Activated T-helper 2 cell treated with anti-CD3 and anti-CD28 coated beads, Interferon-gamma antibody, Interleukin-2, Interleukin-4, amounts not matched to agents 10 μg/mL and 5 μg/mL and 100 μg/mL, durations not matched to agents 14 hours and 24 hours and 36 hours (primary cell): ENCODE measurements at places on chromosomes 2 and 18. TPM values are rescaled to one million over a fixed set of nuclear protein-coding genes. Genes with fewer than 3 reads are reported as not detected.

- DNase-seq, result no peak
These were observed 85.7 kb upstream of the ODC1 start for GRCh38 chr2:10533811-10534321.

GRCh38 chr2:74019516-74019915 is 34.8 kb downstream of the TET3 start:
- no peak for DNase-seq

FAP gene
- total RNA-seq, result not detected in 2 replicates

TMEM200C gene
- 0.02 TPM in 1 of 2 replicates, not detected in the other for total RNA-seq

MSH6 gene
- total RNA-seq, result 119 and 132 TPM in 2 replicates

GRCh38 chr2:26767129-26767528 is 3.0 kb downstream of the SLC35F6 start:
- DNase-seq, result no peak

DNA sequence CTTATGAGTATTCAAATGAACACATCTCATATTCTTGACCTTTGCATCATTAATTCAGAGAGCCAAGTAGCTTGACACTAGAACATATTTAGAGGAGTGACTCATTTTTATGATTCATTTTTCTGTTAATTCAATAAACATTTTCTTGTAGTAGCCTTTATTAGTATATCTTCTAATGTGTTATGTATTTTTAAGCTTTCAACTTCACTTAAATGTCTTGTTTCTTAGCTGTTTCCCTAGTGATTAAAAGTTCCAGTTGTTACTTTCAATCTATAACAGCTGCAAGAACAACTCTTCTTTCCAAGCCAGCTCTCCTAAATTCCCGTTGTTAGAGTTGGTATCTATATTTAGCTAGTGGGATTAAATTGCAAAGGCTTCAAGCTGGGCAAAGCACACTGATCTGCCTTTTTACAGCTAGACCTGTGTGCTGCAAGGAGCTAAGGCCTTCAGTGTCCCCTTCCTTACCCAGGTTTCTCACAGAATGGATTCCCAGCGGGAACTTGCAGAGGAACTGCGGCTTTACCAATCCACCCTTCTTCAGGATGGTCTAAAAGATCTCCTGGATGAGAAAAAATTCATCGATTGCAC is at the start of gene KLHL41:
Gene KLHL41, plus strand, starts transcription at position 405 of the 588 bp plus-strand sequence. Its CDS starts 77 bp downstream, at position 482.
- no peak for DNase-seq

GRCh38 chr2:211144974-211145665 is 588.7 kb downstream of the CPS1 start:
- no peak for DNase-seq

DNA sequence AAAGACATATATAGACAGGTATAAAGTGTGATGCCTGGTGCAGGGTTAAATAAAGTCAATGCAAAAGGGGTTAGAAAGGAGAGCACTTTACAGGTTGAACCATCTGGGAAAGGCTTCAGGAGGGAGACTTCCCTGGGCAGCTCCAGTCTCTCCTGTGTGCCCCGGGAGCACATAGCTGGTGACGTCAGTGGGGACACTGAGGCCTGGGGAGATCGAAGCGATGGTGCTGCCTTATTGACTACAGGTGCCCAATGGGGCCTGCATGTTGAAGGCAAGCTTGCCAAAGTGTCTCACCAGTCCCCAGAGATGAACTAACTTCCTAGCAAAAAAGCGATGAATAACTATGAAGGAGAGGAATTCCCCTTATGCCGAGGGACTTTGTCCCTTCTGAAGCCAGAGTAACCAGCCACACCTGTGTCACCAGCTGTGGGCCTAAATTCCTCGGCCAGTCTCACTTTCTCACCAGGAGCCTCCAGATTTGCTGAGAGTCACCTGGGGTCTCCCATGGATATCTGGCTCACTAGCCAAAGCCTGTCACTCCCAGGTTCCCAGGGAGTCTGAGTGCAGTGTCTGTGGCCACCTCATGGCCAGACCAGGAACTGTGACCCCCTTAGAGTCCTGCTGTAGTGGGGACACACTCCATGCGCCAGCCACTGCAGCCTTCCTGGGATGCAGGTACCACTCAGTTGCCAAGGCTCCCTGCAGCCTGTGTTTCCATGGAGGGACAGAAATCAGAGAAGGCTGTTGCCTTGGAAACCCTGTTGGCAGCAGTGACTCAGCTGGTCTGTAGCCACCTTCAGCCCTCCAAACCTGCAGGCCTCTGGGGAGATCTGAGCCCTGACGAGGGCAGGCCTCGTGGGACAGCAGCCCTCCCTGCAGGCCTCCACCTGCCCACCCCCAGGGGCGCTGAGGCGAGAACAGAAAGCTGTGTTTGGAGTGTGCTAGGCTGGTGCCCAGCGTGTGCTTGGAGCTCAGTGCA is 128.7 kb downstream of the CTIF start:
- no peak for DNase-seq

DNA sequence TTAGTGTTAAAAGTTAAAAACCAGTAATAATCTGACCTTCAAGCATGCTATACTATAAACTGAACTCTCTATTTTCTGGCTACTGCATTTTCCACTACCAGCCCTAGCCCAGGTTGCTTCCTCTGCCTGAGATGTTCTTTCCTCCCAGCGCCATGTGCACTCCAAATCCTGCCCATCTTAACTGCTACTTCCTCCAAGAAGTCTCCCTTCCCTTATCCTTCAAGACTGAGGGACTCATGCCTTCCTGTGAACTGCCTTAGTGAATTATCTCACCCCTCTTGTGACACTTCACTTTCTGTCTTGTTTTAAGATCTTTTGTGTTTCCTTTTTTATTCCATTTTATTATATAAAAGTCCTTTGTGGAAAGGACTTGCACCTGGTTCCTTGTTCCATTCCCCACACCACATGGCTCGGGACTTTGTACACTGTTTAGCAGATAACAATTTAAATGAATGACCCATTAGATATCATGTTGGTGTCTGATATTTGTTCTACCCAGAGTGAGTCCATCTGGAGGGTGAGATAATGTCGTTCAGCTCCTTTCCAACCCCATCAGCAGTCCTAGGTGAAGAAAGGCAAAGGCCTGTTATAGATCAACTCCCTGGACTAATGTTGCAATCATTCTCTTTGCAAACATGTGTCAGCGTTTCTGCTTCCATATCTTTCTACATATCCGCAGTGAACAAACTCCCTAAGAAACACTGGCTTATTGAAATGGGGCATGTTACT is 20.9 kb upstream of the AGFG1 start:
- no peak for DNase-seq

OXER1 gene
- 1.1 and 1.3 TPM in 2 replicates for total RNA-seq

POTEI gene
- total RNA-seq, result not detected in 2 replicates

- DNase-seq, result no peak
These were observed 21.2 kb upstream of the LAPTM4A start for GRCh38 chr2:20072436-20073158.

GRCh38 chr2:128287780-128288735 is 30.6 kb downstream of the HS6ST1 start:
- DNase-seq, result no peak

- no peak for DNase-seq
These were observed 68.6 kb upstream of the ABCA12 start for GRCh38 chr2:215207041-215207440.

- DNase-seq, result no peak
These were observed 11.2 kb upstream of the ATP9B start for GRCh38 chr18:79058007-79058406.

DNA sequence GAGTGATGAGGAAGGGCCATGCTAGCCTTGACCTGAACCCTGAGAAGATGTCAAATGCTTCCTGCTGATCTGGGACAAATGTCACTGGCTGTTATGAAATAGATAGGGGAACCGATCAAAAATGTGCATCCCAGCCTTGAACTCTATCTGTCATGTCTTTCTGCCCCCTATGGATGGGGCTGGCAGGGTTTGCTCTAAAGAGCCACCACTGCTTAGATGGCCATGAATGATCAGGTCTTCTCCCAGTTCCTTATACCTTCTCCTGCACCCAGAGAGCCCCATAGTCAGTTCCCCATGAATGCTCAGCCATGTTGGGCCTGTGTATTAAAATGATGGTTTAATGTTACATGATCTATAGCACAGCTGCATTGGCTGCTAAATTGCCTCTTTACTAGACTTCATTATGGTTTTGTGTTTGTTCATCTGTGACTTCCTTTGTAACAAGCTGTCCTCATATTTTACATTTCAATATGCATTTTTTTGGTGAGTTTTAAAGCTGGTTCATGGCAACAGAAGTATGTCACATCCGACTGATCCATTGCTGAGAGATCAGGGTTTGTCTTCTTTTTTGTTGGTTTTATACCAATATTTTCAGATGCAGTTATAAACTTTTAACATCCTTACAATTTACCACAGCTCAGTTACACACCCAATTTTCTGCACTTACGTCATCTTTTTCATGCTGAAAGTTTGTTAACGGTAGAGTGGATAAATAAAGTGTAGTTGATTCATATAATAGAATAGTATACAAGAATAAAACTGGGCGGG is 56.3 kb upstream of the SMAD2 start:
- DNase-seq, result no peak

GRCh38 chr2:121532347-121532766 is 1.7 kb downstream of the RNU4ATAC start:
- no peak for DNase-seq

DNA sequence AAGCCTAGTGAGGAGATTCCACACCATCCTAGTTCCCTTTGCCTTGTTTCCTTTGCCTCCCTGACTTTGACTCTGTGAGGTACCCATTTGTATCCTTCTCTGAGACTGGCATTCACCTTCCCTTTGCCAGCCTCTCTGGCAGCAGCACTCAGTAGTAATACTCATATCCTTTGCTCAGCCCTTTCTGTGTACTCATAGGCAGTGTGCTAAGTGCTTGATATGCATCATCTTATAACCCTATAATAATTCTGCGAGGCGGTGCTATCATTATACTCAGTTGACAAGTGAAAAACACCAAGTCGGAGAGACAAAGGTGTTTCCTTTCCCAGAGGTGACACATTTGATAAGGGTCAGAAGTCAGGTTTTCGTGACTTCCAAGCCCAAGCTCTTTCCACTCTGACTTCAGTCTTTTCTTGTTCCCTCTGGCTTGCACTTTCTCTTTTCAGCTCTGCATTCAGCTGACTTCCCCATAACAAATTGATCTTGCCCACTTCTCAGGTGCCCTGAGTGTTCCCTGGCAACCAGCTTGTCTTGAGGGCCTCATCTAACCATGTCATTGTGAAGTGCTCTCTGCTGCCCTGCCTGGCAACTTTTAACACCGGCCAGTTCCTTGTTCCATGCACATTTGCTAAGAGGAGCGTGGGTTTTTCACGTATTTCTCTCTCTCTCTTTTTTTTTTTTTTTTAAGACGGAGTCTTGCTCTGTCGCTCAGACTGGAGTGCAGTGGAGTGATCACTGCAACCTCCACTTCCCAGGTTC is 94.5 kb upstream of the UPP2 start:
- DNase-seq, result no peak

DNA sequence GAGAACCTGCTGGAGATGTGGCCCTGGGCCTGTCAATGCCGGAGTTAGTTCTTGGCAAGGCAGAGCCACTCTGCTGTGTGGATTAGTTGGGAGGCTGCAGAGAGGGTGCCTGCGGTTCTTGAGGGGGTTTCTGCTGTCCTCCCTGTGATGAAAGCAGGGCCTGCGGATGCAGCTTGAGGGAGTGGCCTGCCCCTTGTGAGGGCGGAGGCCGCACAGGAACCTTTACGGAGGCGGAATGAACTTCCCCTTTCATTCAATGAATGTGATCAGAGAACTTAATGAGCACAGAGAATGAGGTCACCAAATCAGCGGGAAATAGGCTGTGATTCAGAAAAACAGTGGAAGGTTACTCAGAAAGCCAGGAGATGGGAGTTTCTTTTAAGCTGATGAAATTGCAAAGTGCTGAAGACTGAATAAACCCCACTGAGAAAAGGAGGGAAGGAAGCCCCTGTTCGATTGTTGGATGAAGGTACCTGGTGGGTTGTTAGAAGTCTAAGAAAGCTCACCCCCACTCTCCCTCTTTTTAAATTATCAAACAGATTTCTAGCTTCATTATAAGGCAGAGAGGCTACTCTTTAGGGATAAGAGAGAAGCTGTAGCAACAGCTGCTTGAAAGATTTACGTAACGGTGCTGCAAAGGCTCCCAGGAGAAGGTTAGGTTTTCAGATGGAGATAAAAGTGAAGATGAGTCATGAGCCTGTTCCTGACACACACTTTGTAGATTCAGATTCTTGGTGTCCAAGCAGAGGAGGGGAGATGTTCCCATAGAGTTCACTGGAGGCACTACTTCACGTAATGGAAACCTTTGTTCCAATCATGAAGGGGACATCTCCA is 47.4 kb downstream of the VWA3B start:
- DNase-seq, result peak; percentile 13

AGAP1 gene
- total RNA-seq, result 1.8 and 2.2 TPM in 2 replicates

GRCh38 chr18:388200-388599 is 112.3 kb downstream of the COLEC12 start:
- DNase-seq, result no peak

POTEC gene
- total RNA-seq, result not detected in 2 replicates

DNA sequence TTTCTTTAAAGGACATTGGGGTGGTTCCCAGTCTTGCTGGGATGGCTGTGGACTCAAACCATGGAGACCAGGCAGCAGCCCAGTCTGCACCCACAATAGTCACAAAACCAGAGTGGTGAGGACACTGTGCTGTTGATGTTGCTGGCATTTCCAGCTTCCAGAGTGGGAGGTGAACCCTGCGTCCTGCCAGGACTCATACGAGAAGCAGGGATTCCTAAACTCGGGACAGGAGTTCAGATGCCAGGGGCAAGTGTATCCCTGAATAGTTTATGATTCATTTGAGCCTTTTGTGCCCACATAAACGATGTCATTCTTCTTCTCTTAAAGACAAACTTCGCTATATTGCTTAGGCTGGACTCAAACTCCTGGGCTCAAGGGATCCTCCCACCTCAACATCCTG is 62.8 kb downstream of the TCF7L1 start:
- DNase-seq, result no peak

DNA sequence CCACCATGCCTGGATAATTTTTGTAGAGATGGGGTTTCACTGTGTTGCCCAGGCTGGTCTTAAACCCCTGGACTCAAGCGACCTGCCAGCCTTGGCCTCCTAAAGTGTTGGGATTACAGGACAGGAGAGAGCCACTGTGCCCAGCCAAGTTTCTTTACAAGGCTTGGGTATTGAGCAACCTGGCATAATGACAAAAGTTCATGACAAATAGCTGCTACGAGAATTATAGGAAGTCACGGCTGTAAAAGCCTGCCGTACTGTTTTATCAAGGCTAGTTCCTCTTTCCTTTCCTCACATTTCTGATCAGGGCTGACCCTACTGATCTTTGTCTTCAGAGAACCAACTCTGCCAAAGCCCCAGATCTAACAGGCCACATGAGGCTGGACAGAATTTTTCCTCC is 490.4 kb upstream of the SPRED2 start:
- no peak for DNase-seq

GRCh38 chr2:226552571-226553285 is 246.9 kb downstream of the IRS1 start:
- DNase-seq, result no peak

GRCh38 chr2:171158790-171159371 is 1.8 kb downstream of the TLK1 start:
- no peak for DNase-seq

ST8SIA3 gene
- not detected in 2 replicates for total RNA-seq

GRCh38 chr2:185510060-185510459 is 228.5 kb upstream of the FSIP2 start:
- DNase-seq, result no peak

DNA sequence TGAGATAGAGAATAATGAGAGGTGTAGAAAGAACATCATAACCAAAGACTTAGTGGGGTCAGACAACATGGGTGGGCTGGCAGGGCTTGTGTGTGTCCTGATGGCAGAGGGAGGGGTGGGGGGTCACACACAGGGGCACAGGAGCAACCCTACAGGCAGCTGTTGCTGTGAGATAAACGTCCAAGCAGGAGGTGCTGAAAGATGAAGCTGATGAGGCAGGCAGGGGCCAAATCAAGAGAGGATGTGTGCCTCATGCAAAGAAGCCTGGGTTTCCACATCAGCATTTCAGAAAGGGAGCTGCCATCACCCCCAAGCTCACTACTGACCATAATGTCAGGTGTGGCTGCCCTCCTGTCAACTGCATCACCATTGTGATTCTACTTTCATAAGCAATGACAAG is 16.0 kb upstream of the SKA1 start:
- no peak for DNase-seq

LRPPRC gene
- 156 and 161 TPM in 2 replicates for total RNA-seq
